ENCODE measurements at places on chromosomes 12 and 14.

GRCh38 chr12:94405413-94406116 is 54.1 kb downstream of the CEP83 start:
- DNase-seq = no peak

- peak; percentile 35 for DNase-seq
These were observed 1.3 kb downstream of the A2ML1 start for GRCh38 chr12:8823565-8824300.

GRCh38 chr12:107080299-107080698 is 13.1 kb downstream of the CRY1 start:
- no peak for DNase-seq

DNA sequence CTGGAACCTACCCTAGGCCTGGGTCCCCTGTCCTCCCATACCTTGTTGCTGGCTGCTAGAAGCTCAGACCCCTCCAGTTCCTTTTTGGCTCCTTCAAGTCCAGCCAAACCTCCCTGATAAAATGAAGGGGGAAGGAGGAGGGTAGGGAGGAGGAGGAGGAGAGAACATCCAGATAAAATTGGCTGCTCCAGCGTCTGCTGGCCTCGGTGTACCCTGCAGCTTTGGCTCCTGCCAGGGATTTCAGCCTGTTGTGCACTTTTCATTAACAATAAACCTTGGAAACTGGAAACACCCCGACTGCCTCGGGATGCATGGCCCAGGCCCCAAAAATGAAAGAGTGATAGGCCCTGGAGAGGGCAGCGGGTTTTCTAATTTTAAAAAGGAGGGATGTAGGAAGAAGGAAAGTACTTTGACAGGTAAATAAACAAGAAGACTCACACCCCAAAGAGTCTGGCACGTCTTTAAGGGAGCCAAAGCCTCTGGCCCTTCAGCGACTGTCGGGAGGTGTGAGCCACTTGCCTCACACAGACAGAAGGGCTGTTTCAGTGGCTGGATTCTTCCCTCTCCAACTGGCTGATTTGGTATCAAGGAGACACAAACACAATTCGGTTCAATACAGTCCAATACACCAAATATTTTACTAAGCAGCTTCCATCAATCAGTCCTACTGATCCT is 49.8 kb downstream of the NUAK1 start:
- no peak for DNase-seq

- DNase-seq = no peak
These were observed 1.2 kb upstream of the CLEC2B start for GRCh38 chr12:9870286-9870866.

DNA sequence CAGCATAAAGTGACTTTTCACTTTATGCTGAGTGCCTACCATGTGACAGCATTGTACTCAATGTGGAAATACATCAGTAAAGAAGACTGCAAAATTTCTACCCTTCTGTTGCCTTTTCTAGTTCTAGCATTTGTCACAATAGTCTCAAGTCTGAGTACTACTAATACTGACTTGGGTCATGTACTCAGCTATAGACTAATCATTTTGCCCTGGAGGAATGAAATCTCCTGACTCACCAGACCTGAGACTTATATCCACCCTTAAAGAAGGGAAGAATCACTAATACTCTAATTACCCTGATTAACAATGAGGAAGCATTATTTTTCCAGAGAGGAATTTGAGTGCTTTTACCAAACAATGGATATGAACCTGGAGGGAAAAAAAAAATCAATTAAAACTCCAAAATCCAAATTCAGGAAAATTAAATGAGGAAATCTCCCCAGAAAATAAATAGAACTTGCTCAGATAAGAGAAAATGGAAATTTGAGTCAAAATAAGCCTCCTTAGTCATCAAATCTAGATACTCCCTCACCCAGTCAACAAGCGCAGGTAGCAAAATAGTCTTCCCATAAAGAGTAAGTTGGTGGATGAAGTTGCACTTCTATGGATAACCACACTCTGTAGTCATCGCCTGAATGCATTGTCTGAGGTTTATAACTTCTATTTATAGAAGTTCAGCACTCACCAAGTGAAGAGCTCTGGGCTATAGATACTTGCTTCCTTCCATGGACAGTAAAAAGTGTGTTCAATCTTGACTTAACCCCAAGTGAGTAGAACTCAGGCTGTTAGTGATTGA is 386.6 kb downstream of the SYT1 start:
- DNase-seq = no peak

- DNase-seq = no peak
These were observed 39.7 kb downstream of the CPSF6 start for GRCh38 chr12:69278814-69279782.

- no peak for DNase-seq
These were observed 17.4 kb downstream of the FZD10 start for GRCh38 chr12:130179621-130180020.

- DNase-seq = no peak
These were observed 160.5 kb downstream of the KITLG start for GRCh38 chr12:88419794-88420193.

GRCh38 chr12:132771126-132771838 is 9.7 kb upstream of the ANKLE2 start:
- DNase-seq = no peak

- DNase-seq = peak; percentile 15
These were observed 1282.2 kb upstream of the USP15 start for GRCh38 chr12:60977966-60978365.

DNA sequence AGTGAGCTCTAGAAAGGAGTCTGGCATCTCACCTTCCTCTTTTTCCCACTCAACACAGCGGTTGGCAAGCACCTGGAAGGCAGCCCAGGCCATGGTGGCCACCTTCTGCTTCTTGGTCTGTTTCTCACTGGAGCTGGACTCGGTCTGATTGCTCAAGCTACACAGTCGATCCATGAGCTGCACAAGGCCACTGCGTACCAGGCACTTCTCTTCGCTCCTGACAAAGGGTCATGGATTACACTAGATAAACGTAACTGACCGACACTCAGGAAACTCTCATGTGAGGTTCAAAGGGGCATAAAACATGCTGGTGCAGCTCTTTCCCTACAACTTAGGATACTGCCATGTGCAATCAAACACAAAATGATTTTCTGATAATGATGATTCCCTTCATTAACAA is 113.7 kb downstream of the TRAFD1 start:
- no peak for DNase-seq

DNA sequence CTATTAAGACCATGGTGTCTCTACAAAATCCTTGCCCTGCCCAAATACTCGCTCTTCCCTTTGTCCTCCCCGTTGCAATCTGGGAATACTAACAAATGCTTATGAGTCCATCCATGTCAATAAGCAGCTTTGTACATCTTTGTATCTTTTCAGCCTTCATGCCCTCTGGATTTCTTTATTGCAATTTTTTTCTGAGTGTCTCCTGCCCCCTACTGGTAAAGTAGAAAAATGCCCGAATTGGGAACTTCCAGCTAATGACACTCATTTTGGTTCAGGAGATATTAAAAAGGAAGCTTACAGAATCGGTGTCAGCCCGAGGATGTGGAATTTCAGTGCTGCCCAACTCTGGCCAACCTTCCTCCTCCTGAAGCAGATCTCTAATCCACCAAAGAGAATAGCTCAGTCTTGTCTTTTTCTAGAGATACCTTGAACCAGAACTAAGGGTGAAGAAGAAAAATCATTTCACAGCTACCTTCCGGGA is 46.0 kb downstream of the SH2B3 start:
- no peak for DNase-seq

DNA sequence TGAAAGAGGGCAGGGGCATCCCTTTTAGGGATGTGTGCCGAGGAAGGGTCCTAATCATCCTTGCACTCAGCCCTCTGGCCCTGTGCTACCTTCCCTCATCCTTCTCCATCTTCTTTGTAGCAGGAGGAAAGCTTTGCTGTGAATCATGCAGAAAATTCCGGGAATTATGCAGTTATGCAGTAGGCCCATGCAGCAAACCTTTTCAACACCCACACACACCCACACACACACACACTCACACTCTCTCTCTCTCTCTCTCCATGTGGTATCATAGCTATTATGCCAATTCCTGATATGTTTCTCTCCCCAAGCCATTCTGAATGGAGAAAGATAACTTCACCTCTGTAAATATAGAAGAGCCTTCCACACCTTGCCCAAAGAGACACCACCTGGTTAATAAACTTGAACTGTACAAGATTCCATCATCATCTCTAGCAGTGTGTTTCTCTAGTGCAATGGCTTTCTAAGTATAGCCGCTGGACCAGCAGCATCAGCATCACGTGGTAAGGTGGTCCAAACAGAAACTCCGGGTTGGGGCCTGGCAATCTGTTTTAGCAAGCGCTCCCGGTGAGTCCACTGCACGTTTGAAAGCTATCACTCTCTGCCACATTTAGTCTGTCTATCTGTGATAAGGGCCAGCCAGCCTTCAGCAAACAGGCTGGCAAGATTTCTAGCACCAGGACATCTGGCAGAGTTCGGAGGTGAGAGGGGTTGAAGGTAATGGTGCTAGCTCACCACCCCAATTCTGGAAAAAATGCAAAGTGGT is 57.6 kb downstream of the MDM2 start:
- DNase-seq = no peak

DNA sequence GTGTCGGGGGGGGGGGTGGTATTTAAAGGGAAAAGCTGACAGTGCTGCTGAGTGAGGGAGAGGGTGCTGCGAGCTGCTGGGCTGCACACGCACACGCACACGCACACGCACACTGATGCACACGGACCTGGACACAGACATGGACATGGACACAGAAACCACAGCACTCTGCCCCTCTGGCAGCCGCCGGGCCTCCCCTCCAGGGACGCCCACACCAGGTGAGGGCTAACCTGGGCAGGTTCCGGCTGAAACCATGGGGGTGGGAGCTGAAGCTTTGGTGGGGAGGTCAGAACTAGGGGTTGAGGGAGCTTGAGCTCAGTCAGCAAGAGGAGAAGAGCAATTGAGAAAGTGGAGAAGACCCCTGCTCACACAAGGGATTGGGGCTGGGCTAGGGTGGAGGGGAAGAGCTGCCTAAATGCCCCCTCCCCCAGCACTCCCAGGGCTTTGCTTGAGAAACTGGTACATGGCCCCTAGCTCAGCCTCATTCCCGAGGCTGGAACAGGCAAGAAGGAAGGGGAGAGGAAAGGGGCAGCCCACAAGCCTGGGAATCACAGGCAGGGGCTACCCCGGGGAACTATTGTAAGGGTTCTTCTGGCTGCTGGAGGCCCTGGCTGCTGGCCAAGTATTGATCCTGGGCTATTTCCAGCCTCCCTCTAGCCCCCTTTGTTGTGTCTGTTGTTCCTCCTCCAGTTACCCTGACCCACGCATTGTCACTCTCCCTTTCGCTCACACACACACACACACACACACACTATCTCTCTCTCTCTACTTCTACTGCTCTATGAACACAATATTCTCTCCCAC is at the start of gene REM2:
TSS of gene REM2 (plus strand) at position 50 of the 804 bp plus-strand sequence. CDS start at position 116, 66 bp downstream.
- no peak for DNase-seq

DNA sequence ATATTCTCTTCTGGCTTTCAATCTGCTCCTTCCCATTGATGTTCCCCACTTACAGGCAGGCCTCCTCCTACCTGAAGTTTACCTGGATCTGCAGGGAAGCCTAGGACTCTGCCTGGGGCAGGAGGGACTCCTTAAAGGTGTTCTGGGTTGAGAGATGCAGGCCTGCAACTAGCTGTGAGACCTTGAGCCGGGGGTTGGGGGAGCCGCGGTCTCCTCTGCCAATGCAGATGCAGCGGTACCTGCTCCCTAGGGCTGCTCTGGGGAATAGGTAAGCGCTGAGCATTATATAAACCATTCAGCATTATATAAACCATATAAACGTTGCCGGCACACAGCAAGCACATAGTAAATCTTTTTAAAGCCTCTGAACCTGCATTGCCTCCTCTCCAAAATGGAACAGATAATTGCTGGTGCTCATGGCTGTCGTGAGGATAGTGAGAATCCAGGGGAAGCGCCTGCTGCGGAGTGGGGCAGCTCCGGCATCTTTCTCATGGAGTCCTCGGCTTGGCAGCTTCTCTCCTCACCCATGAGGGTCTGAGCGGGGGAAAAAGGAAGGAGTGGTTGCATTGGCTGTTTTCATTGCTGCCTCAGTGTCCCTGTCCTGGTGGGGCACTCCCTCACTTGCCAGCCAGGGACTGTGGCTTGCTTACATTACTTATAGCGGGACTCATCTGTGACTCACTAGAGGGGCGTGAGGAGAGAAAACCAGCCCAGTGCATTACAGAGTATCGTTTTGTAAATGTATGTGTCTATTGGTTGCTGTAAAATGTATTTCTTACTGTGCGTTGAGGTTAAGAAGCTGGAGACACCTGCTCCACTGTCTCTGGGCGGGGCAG is 12.5 kb upstream of the KRT80 start:
- no peak for DNase-seq

GRCh38 chr14:83611491-83611890 is 1918.5 kb upstream of the FLRT2 start:
- no peak for DNase-seq

DNA sequence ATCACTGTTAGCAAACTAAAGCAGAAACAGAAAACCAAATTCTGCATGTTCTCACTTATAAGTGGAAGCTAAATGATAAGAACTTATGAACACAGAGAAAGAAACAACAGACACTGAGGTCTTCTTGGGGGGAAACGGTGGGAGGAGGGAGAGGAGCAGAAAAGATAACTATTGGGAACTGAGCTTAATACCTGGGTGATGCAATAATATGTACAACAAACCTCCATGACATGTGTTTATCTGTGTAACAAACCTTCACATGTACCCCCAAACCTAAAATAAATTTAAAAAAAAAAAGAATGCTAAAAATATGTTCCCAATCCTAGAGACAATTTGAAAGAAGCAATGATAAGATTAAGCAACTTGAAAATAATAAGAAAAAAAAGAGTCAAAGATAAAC is 89.5 kb downstream of the SOX5 start:
- no peak for DNase-seq

GRCh38 chr12:15044471-15044870 is 71.6 kb downstream of the PDE6H start:
- no peak for DNase-seq

DNA sequence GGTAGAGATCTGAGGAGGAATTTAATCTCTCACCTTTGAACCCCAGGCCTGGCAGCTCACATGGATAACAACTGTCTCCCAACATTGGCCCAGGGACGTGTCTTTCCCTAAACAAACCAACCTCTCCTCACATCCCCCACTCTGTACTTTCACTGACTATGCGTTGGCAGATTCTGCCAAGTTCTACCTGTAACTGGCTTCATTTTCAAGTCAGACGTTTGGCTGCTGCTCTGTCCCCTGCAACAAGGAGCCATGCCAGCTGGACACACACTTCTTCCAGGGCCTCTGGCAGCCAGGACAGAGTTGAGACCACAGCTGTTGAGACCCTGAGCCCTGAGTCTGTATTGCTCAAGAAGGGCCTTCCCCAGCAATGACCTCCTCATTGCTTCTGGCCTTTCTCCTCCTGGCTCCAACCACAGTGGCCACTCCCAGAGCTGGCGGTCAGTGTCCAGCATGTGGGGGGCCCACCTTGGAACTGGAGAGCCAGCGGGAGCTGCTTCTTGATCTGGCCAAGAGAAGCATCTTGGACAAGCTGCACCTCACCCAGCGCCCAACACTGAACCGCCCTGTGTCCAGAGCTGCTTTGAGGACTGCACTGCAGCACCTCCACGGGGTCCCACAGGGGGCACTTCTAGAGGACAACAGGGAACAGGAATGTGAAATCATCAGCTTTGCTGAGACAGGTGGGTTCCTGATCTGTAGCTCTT is at the start of gene INHBC:
TSS of gene INHBC (plus strand) at position 268 of the 707 bp plus-strand sequence. CDS start at position 371, 103 bp downstream.
- no peak for DNase-seq

GRCh38 chr12:45298721-45299692 is 83.1 kb downstream of the ANO6 start:
- DNase-seq = peak; percentile 45
